ENCODE measurements at places on chromosomes 1 and 21. TPM values are rescaled to one million over a fixed set of nuclear protein-coding genes. Genes with fewer than 3 reads are reported as not detected.

The FMO1 gene
- total RNA-seq: 9.4 TPM

GRCh38 chr21:24693779-24694178, 913.5 kb downstream of the MRPL39 start:
- H3K27me3 ChIP-seq: no peaks in the 10 kb centered on the region
- no peaks in the 10 kb centered on the region for H3K36me3 ChIP-seq
- H3K4me1 ChIP-seq: no peaks in the 10 kb centered on the region
- no peak overlapping the region for H3K27ac ChIP-seq

The TMEM200B gene
- total RNA-seq: 4.5 TPM

The SEMA6C gene
- 5.2 TPM for total RNA-seq

DNA sequence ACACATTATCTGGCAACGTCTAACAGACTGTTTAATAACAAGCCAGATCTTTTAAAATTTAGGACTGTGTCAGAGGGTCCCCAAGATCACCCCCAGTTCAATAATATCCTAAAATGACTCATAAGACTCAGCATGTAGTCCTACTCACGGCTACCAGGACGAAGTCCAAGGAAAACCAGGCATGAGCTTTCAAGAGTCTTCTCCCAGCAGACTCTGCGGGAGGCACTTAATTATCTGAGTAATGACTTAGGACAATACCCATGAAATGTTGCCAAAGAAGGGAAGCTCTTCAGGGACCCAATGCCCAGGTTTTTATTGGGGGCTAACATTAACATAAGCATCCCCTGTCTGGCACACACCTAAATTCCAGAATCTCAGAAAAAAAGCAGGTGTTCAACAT, 7.0 kb downstream of the HFM1 start:
- no peaks in the 10 kb centered on the region for H3K4me1 ChIP-seq
- H3K27ac ChIP-seq: no peak overlapping the region
- DNase-seq: no peak
- no peaks in the 10 kb centered on the region for H3K27me3 ChIP-seq
- H3K36me3 ChIP-seq: no peaks in the 10 kb centered on the region

DNA sequence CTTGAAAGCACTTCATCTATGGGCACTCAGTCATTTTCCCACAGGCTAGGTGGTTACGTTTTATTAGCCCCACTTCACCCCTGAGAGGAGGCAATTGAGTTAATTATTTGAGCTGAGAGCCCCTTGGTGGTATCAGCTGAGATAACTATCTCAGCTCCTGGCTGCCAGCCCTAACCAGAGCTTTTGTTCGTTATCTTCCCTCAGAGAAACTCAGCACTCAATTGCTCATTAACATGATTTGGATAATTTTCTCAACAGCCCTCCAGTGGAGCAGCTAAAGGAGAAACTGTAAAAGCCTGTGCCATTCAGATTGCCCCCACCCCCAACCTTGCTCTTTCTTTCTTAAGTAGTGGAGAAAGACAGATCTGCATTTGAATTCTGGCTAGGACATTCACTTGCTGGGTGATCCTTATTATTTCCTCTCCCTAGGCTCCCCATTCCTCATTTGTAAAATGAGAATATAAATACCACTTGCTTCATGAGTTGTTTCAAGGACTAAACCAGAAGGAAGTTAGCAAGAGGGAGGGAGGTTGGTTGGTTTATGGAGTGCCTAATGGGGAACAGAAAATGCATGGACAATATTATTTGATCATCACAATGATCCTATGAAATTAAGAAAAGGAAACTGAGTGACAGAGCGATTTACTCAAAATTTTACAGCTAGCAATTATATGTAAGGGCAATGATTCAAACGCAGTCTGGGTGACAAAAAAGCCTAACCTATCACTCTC, 218.7 kb upstream of the FGGY start:
- no peak for DNase-seq
- no peaks in the 10 kb centered on the region for H3K4me1 ChIP-seq
- H3K36me3 ChIP-seq: no peaks in the 10 kb centered on the region
- no peaks in the 10 kb centered on the region for H3K27me3 ChIP-seq

DNA sequence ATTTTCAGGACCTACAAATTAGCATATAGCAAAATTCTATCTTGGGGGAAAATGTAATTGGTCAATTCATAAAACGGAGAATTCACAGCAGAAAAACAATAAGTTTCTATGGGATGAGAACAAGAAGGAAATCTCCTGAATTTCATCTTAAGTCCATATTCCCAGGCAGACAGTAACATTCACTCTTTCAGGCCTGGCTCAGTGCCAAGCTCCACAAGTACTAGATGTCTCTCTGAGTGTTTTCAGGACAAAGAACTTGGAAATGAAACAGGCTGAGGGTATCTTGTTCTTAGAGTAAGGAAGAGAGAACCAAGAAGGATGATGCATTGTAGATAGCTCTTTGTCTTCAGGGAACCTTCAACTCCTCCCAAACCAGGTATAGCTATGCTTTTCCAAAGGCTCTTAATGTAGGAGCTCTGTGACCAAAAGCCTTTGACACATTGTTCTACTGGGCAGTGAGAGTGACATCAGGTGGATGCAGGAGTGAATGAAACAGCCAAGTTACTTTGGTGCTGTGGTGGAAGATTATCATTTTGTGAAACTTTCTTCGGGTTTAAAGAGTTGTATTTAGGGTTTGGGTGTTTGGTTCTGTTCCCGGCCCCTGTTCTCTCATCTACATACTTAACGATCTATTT, 298.3 kb downstream of the GPATCH2 start:
- H3K27ac ChIP-seq: no peak overlapping the region
- no peak overlapping the region for H3K4me3 ChIP-seq
- H3K27me3 ChIP-seq: no peaks in the 10 kb centered on the region

- H3K36me3 ChIP-seq: no peaks in the 10 kb centered on the region
- no peak for DNase-seq
- H3K4me3 ChIP-seq: no peak overlapping the region
- H3K4me1 ChIP-seq: no peaks in the 10 kb centered on the region
- no peak overlapping the region for H3K27ac ChIP-seq
Observed at GRCh38 chr1:87182611-87183010, 146.1 kb upstream of the LMO4 start.

- no peaks in the 10 kb centered on the region for H3K4me1 ChIP-seq
- H3K4me3 ChIP-seq: no peak overlapping the region
Observed at GRCh38 chr1:234150892-234151291, 222.4 kb upstream of the COA6 start.

The SCAF4 gene
- 17.4 TPM for total RNA-seq

GRCh38 chr21:42214081-42214750, 4.7 kb upstream of the ABCG1 start:
- H3K4me1 ChIP-seq: no peaks in the 10 kb centered on the region
- H3K36me3 ChIP-seq: no peaks in the 10 kb centered on the region
- H3K4me3 ChIP-seq: no peak overlapping the region
- no peak for DNase-seq
- H3K27me3 ChIP-seq: no peaks in the 10 kb centered on the region
- no peak overlapping the region for H3K27ac ChIP-seq

DNA sequence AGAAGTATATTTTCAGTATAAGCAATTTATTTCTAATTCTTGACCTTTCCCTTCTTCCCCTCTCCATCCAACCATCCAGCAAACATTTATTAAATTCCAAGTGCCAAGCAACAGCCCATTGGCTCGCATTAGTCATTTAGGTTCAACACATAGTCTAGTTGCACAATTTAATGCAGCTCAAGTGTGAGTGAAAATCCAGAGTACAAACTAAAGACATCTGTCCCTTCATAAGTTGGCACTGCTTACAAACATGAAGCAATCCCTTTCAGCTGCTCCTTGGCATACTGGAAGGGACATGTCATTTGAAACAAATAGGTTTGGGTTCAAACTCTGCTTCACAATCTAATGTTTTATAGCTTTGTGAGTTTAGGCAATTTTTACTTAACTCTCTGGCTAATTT, 10.7 kb downstream of the CASQ2 start:
- H3K27ac ChIP-seq: no peak overlapping the region
- H3K4me3 ChIP-seq: no peak overlapping the region
- no peaks in the 10 kb centered on the region for H3K27me3 ChIP-seq
- H3K4me1 ChIP-seq: no peaks in the 10 kb centered on the region
- no peaks in the 10 kb centered on the region for H3K36me3 ChIP-seq

- H3K27ac ChIP-seq: no peak overlapping the region
- H3K36me3 ChIP-seq: no peaks in the 10 kb centered on the region
- H3K4me3 ChIP-seq: no peak overlapping the region
Observed at GRCh38 chr21:36846631-36847030, 119.8 kb downstream of the HLCS start.

GRCh38 chr21:43667191-43667904, 8.0 kb downstream of the RRP1B start:
- H3K4me1 ChIP-seq: no peaks in the 10 kb centered on the region
- H3K27me3 ChIP-seq: no peaks in the 10 kb centered on the region
- no peak overlapping the region for H3K27ac ChIP-seq
- DNase-seq: no peak
- no peak overlapping the region for H3K4me3 ChIP-seq

The OR2L3 gene
- not detected for total RNA-seq

- no peak overlapping the region for H3K27ac ChIP-seq
- no peaks in the 10 kb centered on the region for H3K36me3 ChIP-seq
- H3K4me1 ChIP-seq: no peaks in the 10 kb centered on the region
- DNase-seq: no peak
- H3K27me3 ChIP-seq: no peaks in the 10 kb centered on the region
Observed at GRCh38 chr1:208461680-208462079, 217.5 kb upstream of the PLXNA2 start.

All from breast epithelium (tissue), 4 donors.